ENCODE measurements at places on chromosomes 3 and 15.
A peak's percentile ranks its signal among the peaks of the same experiment; 100 is the strongest.

DNA sequence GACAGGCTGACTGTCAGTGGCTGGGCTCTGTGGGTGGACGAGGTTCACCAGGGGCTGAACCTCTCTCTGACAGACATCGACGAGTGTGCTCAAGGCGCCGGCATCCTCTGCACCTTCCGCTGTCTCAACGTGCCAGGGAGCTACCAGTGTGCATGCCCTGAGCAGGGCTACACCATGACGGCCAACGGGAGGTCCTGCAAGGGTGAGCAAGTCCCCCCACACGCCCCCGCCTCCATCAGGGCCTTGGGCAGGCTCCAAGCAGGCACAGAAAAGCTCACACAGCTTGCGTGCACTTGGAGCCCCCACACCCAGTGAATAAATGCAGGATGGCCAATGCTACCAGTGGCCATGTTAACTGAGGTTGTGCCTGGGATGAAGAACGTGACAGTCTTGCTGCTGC lies 82.3 kb downstream of the FBLN2 start:
- DNase-seq = no peak

- no peak for DNase-seq
These were observed 34.0 kb downstream of the DZIP3 start for GRCh38 chr3:108623504-108623903.

DNA sequence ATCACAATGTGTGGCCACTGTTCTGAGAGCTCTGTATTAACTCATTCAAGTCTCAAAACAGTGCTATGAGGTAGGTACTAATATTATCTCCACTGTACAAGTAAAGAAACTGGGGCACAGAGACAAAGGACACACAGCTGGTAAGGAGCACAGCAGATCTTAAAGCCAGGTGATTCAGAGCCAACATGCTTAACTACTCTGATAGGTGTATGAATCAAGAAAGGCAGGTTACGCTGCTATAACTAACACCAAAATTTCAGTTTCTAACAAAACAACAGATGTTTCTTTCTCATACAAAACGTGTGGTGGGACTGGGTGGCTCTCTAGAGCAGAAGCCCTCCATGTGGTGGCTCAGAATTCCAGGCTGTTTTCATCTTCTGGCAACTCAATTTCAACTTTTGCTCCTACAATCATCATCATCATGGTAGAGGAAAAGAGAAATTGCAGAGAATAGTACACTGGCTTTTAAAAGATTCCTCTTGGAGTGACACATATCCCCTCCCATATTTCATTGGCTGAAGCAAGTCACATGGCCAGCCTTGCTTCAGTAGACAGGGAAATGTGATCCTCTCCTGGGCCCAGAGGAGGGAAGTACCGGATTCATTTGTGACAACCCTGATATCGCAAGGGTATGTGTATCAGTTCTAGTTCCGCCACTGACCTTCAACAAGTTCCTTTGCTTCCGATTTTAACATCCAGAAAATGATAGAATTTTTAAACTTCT lies 126.2 kb upstream of the PTX3 start:
- DNase-seq = no peak

DNA sequence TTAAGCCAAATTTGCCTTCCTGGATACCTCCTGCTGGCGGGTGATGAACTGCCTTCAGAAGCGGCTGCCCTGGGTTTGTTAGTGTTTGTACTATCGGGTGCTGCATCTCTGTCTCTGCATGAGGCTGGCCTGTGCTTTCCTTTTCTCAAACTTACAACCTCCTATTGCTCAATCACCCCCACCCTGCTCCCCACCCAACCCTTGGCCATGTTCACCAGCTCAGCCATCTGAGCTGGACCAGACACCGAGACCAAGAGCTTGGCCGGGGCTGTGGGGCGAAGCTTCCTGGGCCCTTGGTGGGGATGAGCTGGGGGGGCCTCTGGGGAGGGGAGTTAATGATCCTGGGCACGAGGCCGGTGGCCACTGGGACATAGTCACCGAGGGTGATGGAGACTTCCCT lies 16.8 kb upstream of the FBLN2 start:
- DNase-seq = no peak

- no peak for DNase-seq
These were observed 5.1 kb downstream of the PSTPIP1 start for GRCh38 chr15:76999996-77000395.

DNA sequence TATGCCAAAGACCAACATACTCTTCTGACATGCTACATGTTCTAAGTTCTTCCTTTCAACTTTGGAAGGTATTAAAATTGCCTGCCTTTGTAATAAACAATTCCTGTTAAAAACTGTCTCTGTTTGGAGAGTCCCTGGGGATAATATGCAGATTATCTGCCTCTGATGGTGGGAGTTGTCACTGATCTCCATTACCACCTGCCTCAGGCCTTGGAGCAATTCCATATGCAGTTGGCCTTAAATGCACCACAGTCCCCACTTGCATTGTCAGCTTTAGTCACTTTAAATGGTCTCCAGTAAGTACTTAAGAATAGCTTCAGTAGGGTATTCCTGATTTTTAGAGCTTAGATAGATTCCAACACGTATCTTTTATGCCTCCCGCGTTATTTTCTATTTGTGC lies 121.1 kb upstream of the GOLIM4 start:
- DNase-seq = no peak

DNA sequence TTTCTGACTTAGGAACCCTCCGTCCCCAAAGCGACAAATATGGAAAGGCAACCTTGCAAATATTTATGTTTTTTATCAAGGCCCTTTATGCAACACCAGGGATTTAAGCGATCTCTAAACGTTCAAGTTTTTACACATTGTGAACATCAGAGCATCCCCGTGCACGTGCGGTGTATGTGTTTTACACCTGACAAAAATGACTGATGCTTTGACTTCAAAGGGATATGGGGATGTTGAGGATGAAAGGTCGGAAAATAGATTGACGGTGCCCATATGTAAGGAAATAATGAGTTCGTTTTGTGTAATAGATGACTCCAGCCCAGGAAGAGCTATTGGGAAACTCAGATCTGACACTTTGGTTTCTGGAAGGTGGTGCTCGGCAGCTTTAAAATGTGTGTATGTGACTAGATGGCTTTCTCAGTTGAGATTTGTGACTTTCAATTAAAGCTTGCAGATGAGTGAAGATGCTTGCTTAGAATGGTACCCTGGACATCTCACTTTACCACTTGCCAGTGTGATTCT lies 866 bp downstream of the SLC49A4 start:
- DNase-seq = peak; percentile 19

DNA sequence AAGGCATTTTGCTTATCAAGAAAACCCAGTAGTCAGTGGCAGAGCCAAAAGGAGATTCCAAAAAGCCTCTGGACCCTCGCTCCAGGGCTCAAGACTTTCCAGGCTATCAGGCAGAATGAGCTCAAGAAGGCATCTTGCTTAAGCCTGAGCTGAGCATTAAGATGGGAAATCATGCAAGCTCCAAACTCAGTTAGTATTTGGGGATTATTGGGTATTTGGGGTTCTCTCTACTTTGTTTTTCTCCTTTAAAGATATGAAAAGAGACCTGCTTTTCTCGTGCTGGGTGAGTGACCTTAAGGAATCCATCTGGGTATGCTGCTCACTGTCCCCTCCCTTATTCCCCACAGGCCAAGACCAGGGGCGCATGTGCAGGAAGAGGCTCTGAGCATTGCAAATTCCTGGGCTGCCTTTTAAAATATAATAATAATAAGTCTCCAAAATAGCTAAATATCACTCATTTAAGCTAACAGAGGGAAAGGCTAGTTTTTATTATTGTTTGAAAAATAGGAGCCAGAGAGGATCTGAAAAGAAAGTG lies 75.4 kb upstream of the HACD2 start:
- no peak for DNase-seq
